ENCODE measurements at places on chromosomes 6 and 20.

DNA sequence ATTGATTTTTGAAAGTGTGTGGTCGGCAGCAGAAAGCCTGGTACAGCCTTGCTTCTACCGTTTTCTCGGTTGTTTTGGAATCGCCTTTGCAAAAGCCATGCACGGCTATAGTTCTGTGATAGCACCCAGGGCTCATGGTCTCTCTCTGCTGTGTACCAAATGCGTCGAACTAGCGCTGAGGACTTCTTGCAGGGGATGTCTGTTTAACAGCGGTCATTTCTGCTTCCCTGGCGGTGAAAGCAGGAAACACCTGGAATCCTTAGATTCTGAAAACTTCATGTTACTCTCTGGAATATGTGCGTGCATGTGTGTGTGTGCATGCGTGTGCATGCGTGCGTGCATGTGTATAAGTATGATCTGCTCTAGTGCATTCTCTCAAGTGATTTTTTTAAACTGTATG is 26.1 kb upstream of the GCNT2 start:
- DNase-seq, result no peak

- no peak for DNase-seq
These were observed 4.6 kb upstream of the ENPP1 start for GRCh38 chr6:131803007-131803769.

DNA sequence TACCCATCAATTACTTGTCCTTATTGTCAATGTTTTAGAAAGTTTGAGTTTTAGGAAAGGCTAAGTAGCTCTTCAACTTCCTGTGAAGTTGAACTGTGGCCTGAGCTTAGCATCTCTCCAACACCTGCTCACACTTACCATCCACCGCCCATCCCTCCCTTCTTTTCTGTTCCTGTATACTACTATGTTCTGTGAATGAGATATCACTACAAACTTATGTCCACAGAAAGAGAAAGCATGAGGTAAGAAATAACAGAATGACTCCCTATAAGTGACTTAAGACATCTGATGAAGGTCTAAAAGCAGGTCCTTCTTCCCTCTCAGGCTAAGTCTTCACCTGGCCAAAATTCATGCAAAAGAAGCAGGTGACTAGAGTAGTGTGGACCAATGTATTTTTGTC is 246.3 kb upstream of the PREP start:
- DNase-seq, result no peak

DNA sequence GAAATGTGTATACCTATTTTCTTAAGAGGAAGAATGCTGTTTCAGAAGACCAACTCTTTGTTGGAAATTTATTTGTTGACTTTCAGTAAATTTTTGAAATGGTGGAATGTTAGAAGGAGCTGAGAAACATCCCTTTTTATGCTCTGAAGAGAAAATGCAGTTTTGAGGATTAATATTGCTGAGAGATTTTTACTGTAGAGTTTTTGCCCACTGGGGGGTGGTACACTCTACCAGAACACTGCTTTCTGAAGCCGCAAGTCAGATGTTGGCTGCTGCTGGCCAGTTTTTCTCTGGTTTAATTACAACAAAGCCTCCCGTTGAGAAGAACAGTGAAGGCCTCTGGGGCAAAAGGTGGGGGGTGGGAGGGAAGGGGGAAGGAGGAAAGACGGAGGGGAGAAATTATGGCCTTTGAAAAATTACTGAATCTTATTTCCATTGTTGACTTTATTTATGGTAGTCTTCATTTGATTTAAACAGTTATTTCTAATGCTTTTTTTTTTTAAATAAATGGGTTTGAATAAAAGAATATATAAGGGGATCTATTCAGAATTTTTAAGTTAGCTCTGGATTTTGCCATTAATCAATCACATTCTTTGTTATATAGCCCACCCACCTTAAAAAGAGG is 3.0 kb downstream of the FLRT3 start:
- DNase-seq, result no peak

- no peak for DNase-seq
These were observed 15.9 kb downstream of the IL20RA start for GRCh38 chr6:137028912-137029311.
